ENCODE measurements at places on chromosomes 7 and 10.

DNA sequence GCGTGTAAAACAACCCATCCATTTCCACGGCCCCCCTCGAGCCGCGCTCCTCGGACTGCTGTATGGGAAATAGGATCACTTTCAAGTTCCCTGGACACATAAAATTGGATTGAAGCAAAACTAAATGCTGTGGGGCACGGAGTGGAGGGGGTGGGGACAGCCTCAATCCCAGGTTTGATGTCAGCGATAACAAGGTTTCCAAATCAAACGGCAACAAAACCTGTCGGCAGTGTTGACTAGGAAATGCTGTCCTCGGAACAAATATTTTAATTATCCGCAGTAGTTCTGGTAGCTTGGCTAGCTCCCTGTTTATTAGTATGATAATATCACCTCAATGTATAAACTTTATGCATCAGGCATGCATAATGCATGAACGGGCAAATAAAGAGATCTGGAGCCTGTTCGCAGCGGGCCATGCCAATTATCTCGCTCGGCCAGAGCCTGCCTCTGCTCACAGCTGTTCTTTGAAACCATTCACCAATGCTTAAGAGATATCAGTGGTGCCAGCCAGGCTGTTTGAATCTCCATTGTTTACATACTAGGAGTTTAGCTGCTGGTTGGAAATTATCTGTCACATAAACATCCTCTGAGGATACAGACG is 161.1 kb downstream of the PAXIP1 start:
- no peak for DNase-seq

- DNase-seq, result no peak
These were observed 20.8 kb downstream of the LAMB4 start for GRCh38 chr7:108109221-108109908.

DNA sequence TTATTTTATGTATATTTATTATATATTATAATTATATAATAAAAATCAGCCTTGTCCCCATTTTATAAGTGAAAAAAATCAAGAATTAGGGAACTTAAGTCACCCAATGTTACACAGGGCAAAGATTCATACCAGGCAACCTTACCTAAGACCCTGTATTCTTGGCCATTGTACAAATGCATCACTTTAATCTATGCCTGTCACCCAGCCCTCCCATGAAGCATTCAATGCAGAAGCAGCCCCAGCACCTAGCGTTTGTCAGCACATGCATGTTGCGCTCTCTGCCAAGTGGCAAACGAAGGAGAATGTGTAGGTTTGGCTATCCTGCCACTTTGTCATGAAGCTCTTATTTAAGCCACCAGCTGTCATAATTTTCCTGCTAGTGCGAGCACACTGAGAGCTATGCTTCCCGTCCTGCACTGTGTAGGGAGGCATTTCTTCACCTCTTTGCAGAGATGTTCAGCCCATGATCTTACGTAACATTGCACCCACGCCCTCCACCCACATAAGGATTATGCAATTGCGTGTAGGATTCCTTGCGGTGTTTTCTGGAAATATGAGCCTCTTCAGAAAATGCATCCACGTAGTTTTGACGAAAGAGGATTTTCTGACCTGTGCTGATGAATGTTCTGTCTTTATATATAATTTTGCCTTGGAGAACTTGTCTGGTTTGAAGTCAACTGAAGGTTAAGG is 7.7 kb upstream of the COBL start:
- no peak for DNase-seq

- no peak for DNase-seq
These were observed 47.4 kb downstream of the PRPF18 start for GRCh38 chr10:13634207-13634606.

GRCh38 chr10:33524041-33524440 is 189.6 kb upstream of the NRP1 start:
- DNase-seq, result no peak

GRCh38 chr10:80264081-80265056 is 25.1 kb downstream of the MAT1A start:
- no peak for DNase-seq

- DNase-seq, result no peak
These were observed 1.5 kb downstream of the SFRP5 start for GRCh38 chr10:97770255-97770654.

DNA sequence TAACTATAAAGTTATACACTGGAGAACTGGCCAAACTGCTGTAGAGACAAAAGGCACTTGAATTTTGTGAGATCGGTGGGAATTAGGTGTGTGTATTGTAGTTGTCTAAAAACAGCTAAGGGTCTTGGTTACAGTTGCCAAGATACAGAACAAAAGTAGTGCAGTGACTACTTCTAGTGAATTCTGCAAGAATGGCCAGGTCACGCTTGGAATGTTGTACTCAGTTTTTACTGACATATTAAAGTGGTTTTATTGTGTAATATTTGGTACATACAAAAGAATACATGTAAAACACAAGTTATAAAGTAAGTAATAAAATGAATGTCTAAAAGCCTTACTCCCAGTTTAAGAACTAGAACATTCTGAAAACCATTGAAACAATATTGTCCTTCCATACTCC is 42.4 kb downstream of the PRPF18 start:
- DNase-seq, result no peak

DNA sequence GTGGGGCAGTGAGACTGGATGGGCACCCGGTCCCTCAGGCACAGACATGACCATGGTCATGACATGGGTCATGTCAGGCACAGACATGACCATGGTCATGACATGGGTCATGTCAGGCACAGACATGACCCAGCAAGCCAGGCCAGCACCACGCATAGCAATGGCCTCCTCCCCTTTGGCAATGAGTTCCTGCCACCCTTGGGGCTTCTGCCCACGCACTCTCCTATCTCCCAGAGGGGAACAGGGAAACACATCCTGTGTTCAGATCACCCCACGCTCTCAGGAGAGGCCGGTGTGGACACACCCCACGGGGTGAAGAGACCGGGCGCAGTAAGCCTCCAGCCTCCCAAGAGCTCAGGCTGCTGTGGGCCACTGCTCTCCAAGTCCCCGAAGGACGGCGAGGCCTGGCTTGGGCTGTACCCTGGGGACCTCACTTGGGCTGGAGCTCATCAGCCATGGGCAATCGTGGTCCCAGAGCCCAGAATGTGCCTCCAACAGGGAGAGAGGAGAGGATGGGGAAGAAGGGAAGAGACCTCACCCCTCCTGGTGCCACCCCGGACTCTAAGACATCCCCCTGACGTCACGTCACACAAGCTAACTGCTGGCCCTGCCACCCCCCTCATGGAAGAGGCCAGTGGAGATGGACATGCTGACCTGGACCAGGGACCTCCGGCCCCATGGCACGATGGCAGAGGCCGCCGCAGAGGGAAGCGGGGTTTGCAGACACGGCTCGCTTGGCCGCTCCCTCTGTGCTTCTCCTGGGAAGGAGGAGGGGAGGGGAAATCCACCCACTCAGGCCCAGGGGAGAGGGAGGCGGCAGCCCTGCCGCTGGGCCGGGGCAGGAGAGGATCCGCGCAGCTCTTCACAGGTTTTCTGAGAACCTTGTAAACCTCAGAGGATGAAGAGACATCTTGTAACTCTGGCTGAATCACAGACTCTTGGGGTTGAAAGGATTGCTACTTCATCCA is 269.6 kb downstream of the ELFN1 start:
- no peak for DNase-seq

DNA sequence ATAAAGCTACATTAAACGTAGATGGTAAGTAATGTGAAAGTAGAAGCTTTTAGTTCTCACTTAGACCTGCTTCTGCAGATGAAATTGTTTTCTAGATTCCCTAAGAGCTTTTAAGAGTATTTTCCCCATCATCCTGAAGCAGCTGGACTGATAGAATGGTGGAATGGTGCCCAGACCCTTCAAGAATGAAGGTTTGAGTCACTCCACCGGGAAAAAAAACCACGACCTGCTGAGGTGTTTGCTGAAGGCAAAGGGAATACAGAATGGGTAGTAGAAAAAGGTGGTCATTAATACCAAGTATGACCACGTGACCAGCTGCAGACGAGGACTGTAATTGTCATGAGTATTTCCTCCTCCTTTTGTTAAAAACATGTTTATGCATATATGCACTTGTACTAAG is 79.2 kb upstream of the PTPRZ1 start:
- no peak for DNase-seq

GRCh38 chr10:119375574-119376272 is 166.8 kb downstream of the RGS10 start:
- DNase-seq, result no peak

GRCh38 chr10:35378541-35379210 is 42.4 kb downstream of the CCNY start:
- DNase-seq, result no peak

DNA sequence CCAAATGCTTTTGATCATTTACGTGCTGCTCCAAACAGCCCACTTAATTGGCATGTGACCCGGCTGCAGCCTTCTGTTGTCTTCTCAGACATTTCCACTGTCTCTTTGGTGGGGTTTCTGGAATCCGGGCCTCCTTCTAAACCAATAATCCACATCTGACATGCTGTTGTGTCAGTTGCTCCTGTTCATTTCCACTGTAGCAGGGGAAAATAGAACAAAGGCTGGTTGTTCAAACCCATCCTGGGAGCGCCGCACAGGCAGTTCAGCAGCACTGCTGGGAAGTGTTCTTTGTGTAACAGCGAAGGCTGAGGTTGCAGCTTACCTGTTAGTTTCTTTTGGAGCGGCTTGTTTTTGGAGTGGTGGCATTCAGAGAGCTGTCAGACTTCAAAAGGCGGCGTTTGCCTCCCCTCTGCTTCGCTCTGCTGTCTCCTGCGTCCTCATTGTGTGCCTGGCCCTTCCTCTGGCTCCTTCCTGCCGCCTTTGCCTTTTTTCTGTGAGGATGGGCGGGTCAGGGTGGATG is 149.4 kb downstream of the SNX10 start:
- no peak for DNase-seq

DNA sequence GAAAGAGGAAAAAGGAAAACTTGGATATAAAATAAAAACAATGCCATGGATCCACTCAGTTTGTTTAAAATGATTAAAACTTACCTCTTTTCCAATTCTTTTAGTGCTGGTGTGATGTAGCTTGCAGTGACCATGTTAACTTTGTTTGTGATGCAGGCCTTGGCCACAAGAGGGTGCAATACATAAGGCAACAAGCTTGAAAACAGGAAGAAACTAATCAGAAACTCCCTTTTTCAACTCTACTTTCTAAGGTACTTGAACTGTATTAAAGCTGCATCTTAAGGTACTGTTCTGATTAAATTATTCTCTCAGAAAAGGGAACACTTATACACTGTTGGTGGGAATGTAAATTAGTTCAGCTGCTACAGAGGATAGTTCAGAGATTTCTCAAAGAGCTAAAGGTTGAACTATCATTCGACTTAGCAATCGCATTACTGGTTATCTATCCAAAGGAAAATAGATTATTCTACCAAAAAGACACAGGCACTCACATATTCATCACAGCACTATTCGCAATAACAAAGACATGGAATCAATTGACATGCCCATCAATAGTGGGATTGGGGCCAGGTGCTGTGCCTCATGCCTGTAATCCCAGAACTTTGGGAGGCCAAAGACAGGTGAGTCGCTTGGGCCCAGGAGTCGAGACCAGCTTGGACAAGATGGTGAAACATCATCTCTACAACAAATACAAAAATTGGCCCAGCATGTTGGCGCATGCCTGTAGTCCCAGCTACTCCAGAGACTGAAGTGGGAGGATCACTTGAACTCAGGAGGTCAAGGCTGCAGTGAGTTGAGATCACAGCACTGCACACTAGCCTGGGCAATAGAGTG is 50.9 kb downstream of the AASS start:
- DNase-seq, result peak; percentile 7

GRCh38 chr10:24456322-24456721 is 247.4 kb downstream of the KIAA1217 start:
- DNase-seq, result no peak

DNA sequence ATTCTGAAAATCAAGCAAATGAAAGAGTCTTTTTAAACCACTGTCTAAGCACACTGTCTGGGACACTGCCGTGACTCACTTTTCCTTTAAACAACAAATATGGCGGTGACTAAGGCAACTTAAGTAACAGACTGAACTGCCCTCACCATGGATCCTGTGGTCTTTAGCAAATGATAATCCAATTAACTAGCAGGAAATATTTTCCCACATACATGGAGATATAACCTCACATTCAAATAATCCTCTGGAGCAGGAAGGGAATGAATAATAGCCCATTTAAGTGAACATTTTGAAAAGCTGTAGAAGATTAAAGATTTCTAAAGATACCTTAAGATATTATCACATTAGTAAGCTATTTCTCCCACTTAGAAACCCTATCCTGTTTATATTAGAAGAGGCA is 40.3 kb upstream of the LRRC17 start:
- DNase-seq, result no peak

DNA sequence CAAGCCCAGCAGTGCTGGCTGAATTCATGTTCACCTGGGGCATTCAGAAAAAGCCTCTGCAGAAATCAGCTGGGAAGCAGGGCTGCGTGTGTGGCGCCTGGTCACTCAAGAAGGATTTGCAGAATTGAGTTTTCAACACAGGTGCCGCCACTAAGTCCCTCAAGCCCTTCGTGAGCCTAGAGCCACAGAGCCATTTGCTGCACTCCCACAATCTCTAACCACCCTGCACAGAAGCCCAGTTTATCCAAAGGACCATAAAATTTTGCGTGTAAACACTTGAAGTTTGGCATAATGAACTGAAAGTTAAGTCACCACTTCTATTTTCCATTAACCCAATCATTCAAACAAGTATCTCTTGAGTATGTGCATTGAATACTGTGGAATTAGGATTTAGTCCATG is 136.2 kb downstream of the DIP2C start:
- DNase-seq, result no peak

GRCh38 chr7:7816084-7816483 is 97.7 kb upstream of the RPA3 start:
- DNase-seq, result no peak

GRCh38 chr7:52695973-52696595 is 339.3 kb upstream of the POM121L12 start:
- DNase-seq, result no peak

GRCh38 chr7:149729983-149730801 is 43.2 kb downstream of the ZNF467 start:
- no peak for DNase-seq

DNA sequence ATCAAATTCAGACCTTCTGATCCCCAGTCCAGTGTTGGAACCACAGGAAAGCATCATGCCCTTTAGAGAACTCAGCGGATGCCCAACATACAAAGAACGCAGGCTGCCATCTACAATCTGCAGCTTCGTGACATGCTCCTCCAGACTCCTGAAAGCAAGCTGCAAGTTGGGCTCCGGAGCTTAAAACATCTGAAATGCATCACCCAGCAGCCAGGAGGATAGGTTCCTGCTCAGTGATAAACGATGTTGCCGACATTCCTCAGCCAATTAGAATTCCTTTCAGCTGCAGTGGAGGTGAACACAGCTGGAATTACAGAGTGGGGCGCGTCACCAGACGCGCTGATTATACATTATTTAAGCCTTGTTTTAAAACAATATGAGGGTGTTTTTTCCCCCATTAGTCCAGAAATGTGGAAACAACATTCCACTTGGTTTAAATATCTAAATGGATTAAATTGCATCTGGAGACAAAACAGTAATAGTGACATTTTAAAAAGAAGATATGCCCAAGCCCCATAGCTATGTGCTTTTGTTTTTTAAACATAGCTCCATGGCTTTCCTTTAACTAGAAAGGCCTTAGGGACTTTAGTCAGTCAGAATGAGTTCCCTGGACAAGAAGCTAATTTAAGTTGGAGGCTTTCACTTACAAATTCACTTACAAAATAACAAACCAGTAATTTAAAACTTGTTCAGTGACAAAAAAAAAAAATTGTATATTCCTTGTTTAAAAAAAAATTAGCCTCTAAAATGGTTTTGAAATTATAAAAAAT is 6.3 kb downstream of the SMURF1 start:
- DNase-seq, result no peak

Data from stimulated activated CD8-positive, alpha-beta memory T cell treated with anti-CD3 and anti-CD28 coated beads, Interleukin-4, amount 100 ng/mL, for 4 hours (primary cell).